PC-9 (cell line): ENCODE measurements at places on chromosomes 7 and 10.
A peak's percentile ranks its signal among the peaks of the same experiment; 100 is the strongest.

DNA sequence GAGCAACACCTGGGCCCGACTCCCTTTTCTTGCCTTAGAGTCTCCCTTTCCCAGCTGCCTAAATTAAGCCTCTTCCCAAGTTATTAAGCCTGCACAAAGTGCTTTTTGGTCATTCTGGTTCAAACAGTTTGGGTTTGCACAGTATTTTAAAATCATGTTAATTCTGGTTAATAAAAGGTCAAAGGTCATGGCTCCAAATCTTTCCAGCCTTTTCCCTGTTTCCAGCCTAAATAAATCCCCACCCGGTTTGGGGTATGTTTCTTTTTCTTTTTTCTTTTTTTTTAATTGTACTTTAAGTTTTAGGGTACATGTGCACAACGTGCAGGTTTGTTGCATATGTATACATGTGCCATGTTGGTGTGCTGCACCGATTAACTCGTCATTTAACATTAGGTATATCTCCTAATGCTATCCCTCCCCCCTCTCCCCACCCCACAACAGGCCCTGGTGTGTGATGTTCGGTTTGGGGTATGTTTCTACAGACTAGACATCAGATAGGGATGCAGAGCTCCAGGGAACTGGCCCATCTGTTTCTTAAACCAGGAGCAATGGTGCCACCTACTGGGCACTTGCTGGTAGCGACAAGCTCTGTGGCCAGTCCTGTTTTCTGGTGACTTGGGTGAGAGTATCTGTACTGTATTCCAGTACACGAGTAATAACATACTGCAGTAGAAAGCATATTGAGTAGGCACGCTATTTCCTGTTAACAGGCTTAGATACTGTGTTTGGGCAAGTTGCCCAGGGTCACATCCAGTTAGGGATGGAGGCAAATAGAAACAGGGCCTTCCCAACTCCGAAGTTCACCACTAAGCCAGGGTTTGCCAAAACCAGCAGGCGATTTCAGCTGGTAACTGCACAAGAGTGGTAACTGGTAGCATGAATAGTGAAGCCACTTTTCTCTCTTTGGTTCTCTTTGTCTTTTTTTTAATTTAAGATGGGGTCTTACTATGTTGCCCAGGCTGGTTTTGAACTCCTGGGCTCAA, 60.6 kb upstream of the TRIM8 start:
- peak; percentile 66 for DNase-seq
- H3K27me3 ChIP-seq = no peaks in the 10 kb centered on the region

DNA sequence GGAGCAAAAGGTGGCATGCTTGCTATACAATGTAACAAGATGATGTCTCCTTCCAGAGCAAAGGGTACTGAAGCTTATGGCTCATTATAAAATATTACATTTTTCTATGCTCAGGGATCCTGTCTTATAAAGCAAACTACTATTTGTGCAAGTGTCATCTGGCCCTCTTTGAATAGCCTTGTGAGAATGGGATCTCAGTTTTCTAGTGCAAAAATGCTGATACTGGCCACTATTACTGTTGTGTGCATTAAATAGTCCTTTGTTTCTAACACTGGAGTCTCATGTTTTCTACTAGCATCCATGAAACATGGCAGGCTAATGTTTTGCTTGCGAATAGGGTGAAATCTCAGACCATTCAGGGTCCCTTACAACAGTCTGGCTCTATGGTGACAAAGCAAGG, 823.0 kb downstream of the REEP3 start:
- no peak overlapping the region for H3K4me3 ChIP-seq
- no peaks in the 10 kb centered on the region for H3K27me3 ChIP-seq
- DNase-seq = no peak
- no peaks in the 10 kb centered on the region for H3K36me3 ChIP-seq

DNA sequence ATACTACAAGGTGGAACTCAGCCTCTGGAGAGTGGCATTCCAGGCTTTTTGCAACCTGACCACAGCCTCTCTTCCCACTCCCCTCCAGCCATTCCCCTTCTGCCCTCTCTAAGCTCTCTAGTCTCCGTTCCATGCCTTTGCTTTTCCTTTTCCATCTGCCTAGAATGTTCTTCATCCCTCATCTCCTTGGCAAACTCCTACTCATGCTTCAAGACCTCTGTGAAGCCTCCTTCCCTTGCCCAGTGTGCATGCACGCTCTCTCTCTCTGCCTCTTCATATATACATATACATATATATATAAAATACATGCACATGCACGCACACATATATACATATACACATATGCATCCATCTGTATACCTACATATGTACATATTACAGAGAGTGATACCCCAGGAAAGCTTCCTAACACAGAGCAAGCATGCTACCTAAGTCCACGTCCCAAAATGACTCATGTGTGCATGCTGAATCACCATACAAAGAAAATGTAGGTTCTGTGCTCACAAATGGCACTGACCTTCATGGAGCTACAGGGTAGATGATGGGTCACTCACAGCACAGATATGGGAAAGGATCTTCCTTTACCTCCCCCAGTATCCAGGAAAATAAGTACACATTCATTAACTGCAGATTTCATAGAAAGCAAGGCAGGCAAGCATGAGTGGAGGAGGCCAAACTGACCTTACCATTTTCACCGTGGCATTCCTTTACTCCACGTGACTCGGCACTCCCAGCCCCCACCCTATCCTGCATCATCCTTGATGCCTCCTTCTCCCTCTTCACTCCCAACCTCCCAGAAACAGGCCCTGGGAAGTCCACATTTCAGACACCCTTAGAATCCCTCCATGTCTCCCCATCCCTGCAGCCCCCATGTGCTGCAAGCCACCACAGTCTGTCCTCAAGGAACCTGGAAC, 238.4 kb upstream of the ZMIZ1 start:
- no peaks in the 10 kb centered on the region for H3K36me3 ChIP-seq
- H3K4me3 ChIP-seq = no peak overlapping the region
- no peak overlapping the region for H3K27ac ChIP-seq

DNA sequence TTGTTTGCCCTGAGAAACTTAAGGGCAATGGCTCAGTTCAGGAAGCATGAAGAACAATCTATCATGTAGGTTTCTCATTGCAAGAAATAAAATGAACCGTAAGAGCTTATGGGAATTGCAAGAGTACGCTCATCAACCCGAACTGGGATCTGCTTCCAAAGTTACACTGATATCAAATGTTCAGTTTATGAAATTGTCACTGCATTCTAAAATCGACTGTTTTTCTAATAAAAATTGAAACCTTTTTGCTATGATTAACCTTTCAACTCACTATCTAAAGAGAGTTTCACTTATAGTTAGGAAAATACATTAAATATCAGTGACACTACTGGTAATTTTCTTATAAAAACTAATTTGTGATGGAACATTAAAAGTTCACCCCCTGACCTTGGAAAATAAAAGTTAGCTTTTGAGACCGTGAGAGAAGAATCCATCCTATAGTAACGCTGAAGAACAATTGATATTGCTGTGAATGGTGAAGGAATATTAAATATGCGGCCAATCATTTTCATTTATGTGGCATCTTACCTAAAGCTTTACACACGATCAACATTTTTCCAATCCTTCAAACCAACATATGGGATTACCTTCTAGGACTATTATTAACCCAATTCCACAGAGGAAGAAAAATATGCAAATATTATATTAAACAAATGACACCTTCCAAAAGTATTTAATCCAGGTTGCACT, 2.2 kb downstream of the MEOX2 start:
- no peaks in the 10 kb centered on the region for H3K36me3 ChIP-seq
- DNase-seq = no peak
- no peak overlapping the region for H3K27ac ChIP-seq
- no peaks in the 10 kb centered on the region for H3K4me1 ChIP-seq
- H3K27me3 ChIP-seq = no peaks in the 10 kb centered on the region

DNA sequence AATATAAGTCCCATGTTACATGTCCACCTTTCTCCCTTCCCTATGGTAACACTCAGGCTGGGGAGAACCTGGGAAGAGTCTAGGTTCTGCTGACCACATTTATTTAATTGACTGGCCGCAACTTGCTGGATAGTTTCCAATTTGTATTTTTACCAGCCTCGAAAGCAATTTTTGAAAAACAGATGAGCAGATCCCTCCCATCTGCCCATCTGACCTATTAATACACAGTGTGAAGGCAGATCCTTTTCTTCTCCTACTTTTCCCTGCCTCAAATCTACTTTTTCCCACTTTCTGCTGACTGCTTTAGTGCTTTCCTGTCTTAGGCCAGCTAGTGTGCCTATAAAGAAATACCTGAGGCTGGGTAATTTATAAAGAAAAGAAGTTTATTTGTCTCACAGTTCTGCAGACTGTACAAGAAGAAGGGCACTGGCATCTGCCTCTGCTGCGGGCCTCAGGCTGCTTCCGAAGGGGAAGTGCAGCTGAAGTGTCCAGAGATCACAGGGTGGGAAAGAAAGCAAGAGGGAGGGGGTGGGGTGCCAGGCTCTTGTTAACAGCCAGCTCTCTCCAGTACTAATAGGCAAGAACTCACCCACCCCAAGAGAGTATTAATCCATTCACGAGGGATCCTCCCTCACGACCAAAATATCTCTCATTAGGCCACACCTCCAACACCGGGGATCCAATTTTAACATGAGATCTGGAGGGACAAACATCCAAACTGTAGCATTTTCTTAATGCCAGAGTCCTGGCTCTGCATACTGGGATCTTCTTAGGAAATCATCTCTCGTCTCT, 336.0 kb upstream of the IGFBP3 start:
- no peaks in the 10 kb centered on the region for H3K36me3 ChIP-seq
- no peak overlapping the region for H3K27ac ChIP-seq
- H3K27me3 ChIP-seq = no peaks in the 10 kb centered on the region
- no peak overlapping the region for H3K4me3 ChIP-seq
- DNase-seq = peak; percentile 24

GRCh38 chr7:101390901-101391301, 28.2 kb downstream of the COL26A1 start:
- H3K4me1 ChIP-seq = no peaks in the 10 kb centered on the region
- H3K36me3 ChIP-seq = no peaks in the 10 kb centered on the region
- H3K27ac ChIP-seq = no peak overlapping the region
- DNase-seq = no peak
- no peaks in the 10 kb centered on the region; the same call in 1 of the 2 replicates for H3K27me3 ChIP-seq
- no peak overlapping the region for H3K4me3 ChIP-seq
